ENCODE measurements at places on chromosomes 12 and 14.
A peak's percentile ranks its signal among the peaks of the same experiment; 100 is the strongest.

GRCh38 chr12:54701940-54702592 is 53.9 kb upstream of the DCD start:
- DNase-seq = peak; percentile 39

DNA sequence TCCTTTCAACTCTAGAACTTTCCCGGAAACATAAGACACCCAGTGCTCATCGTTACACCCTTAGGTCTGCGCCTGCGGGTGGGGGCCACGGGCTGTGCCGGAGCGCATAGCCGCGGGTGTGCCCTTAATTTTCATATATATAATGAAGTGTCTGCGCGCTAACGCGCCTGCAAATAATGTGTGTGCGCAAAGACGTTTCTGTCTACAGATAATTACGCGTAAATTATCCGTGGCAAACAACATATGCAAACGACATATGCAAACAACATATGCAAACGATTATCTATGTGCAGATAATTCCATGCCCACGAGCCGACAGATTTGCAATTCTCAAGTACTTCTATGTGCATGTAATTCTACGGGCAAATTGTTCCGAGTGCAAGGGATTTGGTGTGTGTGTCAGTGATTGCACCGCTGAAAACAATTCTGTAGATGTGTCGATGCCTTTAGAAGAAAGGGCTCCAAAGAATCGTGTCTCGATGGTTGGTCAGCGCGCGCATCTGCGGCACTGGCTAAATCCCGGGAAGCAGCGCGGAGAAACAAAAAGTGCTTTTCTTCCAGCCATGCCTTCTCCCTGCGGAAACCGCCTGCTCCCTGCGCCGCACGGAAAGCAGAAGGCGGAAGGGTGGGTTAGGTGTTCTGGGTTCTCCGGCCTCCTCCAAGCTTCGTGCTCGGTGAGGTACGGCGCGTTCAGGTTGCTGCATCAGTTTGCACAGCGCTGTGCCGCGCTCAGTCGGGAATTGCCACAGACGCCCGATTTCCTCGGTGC is 34.5 kb upstream of the TBX5 start:
- no peak for DNase-seq

DNA sequence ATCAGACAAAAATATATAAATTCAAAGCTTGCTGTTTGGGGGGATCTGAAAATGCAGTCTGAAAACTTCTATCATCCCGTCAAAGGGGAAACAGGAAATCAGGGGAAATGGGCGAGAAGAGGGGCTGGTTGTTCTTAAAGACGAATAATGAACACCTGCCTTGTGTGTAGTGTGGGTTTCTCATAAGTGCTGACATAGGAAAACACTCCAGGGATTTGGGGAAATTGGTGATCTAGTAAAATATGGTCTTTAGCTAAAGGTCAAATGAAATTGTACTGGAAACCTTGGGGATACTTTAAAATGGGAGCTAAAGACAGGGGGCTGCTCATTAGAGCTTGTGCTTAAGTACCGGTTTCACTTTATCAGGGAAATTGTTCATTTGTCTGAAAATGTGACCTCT is 39.6 kb upstream of the PIK3C2G start:
- no peak for DNase-seq

DNA sequence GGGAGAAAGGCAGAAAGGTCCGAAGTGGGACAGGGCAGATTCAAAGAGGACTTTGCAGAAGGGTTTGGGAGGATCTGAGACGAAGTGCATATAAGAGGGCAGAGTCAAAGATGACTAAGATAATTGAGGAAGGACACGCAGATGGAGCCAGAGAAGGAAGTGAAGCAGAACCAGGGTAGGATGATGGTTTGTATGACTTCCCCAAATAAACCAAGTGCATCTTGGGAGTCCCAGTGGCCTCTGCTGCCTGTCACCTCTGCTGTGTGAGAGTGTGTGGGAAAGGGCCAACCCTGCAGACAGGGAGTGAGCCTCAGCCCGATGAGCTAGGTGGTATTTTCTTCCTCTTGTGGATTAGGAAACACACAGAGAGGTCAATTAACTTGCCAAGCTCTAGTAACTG is 36.8 kb downstream of the FLVCR2 start:
- no peak for DNase-seq

DNA sequence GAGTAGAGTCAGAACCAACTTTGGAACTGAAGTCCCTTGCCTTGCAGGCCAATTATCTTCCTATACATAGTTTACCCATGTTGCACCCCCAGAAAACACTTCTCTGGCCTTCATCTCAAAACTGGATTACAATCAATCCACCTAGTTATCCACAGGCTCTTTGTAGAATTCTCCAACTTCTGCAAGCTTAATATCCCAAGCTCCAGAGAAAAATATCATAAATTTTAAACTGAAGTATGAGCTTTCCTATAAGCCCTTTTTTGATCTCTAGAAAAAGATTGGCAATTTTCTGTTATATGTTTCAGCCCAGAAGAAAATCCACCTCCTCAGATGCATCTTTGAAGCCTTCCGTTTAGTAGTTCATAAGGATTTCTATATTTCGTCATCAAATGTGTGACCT is 553.4 kb downstream of the SNAPC1 start:
- DNase-seq = no peak

GRCh38 chr14:23951590-23952201 is 1.9 kb upstream of the DHRS4 start:
- DNase-seq = no peak

- no peak for DNase-seq
Observed at GRCh38 chr14:54338696-54339317, 58.0 kb upstream of the CDKN3 start.

GRCh38 chr14:45181329-45181728 is 45.6 kb downstream of the FANCM start:
- no peak for DNase-seq

DNA sequence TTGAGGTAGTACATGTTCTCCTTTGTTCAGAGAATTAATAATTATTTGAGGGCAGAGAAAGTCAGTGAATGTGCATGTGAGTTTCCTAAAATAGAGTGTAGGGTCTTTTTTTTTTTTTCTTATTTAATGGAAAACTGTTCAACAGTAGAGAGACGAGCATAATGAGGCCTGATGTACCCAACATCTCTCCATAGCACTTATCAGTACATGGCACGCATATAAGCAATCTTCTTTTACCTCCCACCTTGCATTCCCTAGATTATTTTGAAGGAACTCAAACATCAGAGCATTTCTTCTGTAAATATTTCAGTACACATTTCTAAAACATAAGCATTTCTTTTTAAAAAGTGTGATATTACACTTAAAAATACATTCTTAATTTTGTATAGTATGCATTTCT is 87.8 kb downstream of the KTN1 start:
- DNase-seq = no peak

DNA sequence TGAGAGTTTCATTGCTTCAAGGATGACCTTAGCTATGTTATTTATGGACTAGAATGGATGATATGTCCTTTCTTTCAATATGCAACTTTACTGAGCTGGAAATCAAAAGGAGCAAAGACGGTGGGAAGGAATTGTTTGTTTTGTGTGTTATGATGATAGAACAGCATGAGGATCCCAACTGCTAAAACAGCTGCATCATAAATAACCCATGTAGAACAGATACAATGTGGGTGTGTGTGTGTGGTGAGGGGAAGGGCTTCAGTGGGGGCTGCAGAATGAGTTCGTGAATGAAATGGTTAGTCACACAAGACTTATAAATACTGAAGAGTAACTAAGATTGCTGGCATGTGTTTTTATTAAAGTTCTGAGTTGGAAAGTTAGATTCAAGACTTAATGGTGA is 80.1 kb downstream of the DACT1 start:
- DNase-seq = no peak

DNA sequence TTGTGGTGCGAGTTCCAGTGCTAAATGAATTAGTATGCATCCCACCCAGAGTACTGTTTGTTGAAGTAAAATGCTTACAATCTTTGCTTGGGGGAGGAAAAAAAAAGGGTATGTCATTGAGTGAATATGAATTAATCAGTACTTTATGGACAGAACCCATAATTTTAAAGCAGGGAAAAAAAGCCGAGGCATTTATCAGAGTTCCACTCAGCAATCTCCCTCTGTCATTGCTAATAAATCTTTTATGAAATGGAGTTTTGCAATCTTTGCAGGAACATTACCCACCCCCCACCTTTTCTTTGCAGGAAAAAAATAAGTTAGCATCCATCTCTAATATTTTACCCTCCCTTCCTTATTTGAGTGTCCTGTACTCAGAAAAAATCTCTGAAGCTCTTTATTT is 127.9 kb upstream of the TMPO start:
- no peak for DNase-seq

- no peak for DNase-seq
Observed at GRCh38 chr12:50753232-50753769, 10.6 kb upstream of the ATF1 start.

GRCh38 chr12:32659908-32660440 is 19.1 kb upstream of the DNM1L start:
- DNase-seq = no peak

All from naive thymus-derived CD8-positive, alpha-beta T cell (primary cell).